NT2/D1 (cell line): ENCODE measurements at places on chromosomes 7 and 10.

DNA sequence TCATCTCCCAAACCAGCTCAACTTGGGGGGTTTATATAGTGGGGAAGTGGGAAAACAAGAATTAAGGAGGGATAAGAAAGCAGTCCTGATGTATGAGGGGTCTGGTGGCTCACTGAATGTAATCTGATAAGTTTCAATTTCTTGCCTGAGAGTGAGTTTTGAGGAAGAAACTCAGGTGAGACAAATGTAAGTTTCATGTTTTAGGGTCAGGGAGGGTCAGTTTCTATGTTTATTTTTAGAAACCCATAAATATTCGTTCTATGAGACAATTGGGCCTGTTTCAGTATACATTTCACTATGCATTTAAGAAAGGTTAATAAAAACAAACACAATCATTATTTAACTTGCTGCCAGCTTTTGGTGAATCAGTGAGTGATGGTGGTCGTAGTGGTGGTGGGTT, 128.0 kb upstream of the MBL2 start:
- no peak for DNase-seq

DNA sequence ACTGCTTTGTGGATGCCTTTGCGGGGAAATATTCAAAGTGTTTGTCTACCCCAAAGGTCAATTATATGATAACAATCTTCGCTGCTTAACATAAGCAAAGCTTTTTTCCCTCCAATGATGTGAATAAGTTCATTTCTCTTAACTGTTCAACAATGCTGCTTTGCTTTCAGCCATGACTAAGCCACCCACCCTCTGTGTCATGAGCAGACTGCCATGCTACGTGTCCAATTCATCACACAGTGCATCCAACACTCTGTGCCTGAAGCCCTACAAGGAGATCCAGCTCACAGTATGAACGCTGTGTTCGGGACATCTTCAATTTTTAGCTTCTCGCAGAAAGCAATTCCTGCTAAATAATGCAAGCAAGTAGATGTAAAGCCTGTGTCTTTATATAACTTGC, 5.7 kb upstream of the TAS2R40 start:
- no peak for DNase-seq

DNA sequence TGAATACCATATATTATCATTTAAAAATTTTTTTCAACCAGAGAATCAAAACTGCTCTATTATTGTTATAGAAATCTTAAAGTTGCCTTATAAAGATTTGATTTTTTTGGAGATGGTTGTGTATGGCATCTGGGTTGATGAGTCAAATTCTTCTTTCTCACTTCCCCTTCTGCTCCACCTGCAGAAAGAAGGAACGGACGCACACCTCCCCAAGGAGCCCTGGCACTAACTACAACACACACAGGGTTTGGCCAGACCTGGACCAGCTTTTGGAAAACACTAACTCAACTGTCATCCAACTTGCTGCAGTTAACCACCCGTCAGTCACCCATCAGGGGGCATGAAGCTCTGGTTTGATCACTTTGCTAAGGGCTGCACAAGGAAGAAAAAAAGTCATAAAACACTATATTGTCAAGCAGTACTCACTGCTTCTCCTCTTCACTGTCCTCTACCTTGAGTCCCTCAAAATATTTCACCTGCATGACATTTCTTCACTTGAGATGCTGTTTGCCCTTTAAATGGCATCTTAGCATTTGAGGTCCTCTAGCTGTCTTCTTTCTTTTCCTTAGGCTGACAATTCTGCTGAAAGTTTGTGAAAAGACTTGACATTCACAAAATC, 266.7 kb upstream of the PHF14 start:
- DNase-seq: no peak

DNA sequence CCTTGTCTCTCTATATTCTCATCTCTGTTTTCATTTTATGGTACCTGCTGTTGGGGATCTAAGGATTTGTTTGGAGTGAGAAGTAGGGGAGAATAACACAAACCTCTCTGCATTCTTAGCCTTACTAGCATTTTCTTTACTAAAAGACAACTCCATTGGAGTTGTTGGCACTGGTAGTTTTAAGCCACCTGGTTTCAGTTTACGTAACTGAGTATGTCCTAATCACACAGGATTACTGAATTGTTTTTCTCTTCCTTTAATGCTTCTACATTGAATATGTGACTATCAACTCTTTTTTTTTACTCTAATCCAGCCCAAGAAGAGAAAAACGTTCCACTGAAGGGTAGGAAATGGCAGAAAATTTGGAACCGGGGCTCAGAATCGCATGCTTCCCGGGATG, 30.0 kb upstream of the TRIL start:
- no peak for DNase-seq

DNA sequence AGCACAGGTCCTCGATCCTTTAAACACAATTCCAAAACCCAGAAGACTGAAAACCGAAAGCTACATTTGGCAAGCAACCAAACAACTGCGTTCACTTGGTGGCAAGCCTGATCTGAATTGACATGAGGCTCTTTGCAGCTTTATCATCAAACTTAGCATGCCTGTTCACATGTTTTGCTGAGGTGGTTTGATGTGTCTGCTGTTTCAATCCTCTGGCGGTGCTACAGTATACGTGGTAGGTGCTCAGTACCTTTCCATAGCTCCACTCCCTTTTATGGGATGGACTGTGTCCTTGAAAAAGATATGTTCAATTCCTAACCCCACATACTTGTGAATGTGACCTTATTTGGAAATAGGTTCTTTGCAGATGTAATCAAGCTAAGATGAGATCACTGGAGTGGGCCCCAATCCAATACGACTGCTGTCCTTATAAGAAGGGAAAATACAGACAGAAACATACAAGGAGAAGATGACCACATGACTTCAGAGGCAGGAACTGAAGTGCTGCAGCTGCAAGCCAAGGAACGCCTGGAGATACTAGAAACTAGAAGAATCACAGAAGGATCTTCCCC, 33.4 kb downstream of the CCDC6 start:
- DNase-seq: no peak

GRCh38 chr7:117963264-117964197, 90.3 kb upstream of the CTTNBP2 start:
- DNase-seq: no peak

- DNase-seq: no peak
Observed at GRCh38 chr10:61136139-61136538, 192.2 kb upstream of the RHOBTB1 start.

DNA sequence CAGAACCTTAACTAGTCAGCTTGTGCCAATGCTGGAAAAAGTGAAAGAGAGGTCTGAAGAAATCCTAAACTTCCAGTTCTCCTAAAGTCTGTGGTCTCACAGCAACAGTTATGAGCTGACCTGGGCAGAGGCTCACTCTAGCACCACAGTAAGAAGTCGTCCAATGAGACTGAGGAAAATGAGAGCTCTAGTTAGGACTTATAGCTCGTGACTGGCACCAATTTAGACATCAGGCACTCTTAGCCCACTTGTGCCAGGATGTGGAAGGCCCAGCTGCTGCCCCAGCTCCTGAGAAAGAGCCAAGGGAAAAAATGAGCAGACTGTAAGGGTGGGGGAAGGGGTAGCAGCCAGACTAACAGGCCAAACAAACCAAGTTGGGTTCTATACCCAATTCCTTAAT, 7.6 kb downstream of the MMS19 start:
- no peak for DNase-seq

- no peak for DNase-seq
Observed at GRCh38 chr7:117157241-117158209, 165.3 kb downstream of the WNT2 start.

- no peak for DNase-seq
Observed at GRCh38 chr10:31011017-31011664, 20.5 kb downstream of the ZNF438 start.

DNA sequence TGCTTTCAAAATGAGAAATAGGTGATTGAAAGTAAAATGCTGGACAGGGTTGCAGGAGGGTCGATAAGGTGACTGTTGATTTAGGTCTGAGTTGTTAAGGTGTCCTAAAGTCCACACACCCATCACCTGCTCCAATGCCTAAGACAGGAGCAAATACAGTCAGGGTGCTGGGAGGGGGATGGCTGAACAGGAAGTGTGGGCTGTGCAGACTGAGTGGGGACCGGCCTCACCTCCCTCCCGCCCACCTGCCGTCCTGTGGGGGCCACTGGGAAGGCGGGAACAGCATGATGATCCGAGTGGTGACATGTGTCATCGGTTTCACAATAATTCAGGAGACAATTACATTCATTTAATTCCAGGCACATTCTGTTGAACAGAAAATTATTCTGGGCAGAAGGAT, 260.8 kb downstream of the DNAJB6 start:
- no peak for DNase-seq

- DNase-seq: no peak
Observed at GRCh38 chr10:68171539-68172080, 60.3 kb downstream of the ATOH7 start.
